ENCODE measurements at places on chromosomes 5 and 9.

GRCh38 chr5:95554331-95554646 is 488 bp downstream of the SKIC3 start:
- no peak for DNase-seq

- no peak for DNase-seq
These were observed 30.9 kb downstream of the GLT6D1 start for GRCh38 chr9:135608294-135608998.

- no peak for DNase-seq
These were observed 2.8 kb upstream of the AMBP start for GRCh38 chr9:114080773-114081440.

DNA sequence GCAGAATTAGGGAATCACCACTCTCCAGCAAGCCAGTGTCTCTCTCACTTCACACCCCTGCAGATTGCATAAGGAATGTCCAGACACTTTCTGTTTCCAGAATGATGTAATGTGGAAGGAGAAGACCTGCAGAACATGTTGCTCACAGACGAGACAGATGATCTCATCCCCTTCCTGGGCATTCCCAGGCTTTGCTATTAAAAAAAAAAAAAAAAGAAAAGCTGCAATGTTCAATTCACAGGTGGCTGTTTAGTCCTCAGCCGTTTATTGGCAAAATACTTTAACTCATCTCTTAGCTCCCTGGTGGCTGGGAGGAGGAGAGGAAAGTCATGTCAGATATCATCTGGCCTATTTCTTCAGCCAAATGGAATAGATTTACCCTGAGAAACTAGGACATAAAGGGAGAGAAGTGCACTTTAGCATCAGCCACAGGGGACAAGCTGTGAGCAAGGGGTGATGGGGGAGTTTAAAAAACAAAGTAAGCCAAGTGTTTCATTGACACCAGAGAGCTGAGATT is 95.9 kb upstream of the TNC start:
- DNase-seq, result no peak

DNA sequence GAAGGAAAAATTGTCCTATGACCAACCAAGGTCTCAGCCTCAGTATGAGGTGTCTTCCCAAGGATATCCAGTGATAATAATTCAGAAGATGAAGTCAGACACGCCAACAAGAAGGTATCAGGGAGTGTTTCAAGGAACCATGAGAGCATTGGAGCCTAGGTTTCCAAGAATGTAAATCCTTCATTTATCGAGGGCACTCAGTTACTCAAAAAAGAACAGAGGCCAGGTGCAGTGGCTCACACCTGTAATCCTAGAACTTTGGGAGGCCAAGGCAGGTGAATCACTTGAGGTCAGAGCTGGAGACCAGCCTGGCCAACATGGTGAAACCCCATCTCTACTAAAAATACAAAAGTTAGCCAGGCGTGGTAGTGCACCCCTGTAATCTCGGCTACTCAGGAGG is 70.8 kb downstream of the PLAC8L1 start:
- DNase-seq, result no peak

GRCh38 chr9:21761309-21761901 is 41.0 kb upstream of the MTAP start:
- DNase-seq, result peak; percentile 13

DNA sequence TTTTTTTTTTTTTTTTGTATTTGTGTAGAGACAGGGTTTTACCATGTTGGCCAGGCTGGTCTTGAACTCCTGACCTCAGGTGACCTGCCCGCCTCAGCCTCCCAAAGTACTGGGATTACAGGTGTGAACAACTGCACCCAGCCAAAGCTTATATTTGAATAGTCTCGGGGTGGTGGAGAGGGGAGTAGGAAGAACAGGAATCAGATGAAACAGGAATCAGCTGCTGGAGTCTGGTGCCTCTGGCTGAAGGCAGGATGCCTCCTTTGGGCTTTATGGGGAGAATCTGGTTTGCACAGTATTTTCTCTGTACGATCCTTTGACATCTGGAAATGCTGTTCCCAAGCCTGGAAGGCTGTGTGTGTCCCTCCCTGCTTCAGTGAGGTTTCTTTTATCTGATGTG is 10.9 kb downstream of the C5orf52 start:
- DNase-seq, result no peak

DNA sequence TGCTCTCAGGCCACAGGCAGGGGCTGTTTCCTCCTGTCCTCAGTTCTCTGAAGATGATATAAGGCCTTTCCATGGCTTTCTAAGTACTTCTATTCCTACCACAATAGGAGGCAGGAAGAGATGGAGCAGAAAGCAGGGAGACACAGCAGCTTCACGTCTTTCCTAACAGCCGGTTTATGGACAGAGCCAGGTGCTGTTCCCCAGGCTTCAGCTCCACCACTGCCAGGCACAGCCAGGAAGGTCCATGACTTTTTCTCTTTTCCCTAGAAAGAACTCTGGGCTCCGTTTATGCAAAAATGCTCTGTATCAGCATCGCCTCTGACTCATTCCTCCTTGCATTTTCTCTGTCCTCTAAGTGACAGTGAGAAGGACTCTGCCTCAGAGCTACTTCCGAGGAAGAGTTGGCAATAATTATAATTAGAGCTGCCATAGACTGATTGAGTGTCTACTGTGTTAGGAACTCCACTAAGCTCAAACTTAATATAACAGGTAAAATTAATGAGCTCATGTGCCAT is 478.5 kb downstream of the RASEF start:
- DNase-seq, result no peak

- no peak for DNase-seq
These were observed 20.3 kb downstream of the CDC14B start for GRCh38 chr9:96599298-96599697.

GRCh38 chr5:51382521-51383130 is 622 bp upstream of the ISL1 start:
- no peak for DNase-seq

- no peak for DNase-seq
These were observed 6.8 kb upstream of the CEP120 start for GRCh38 chr5:123429993-123430392.

GRCh38 chr5:171834461-171834860 is 48.8 kb downstream of the SMIM23 start:
- DNase-seq, result no peak

- no peak for DNase-seq
These were observed 18.8 kb downstream of the DDX46 start for GRCh38 chr5:134777366-134777765.

- DNase-seq, result no peak
These were observed 212.3 kb upstream of the MPDZ start for GRCh38 chr9:13491493-13492424.

- no peak for DNase-seq
These were observed 109.0 kb upstream of the SMC2 start for GRCh38 chr9:103985077-103985476.

GRCh38 chr5:12876541-12877298 is 972.5 kb upstream of the CTNND2 start:
- no peak for DNase-seq

DNA sequence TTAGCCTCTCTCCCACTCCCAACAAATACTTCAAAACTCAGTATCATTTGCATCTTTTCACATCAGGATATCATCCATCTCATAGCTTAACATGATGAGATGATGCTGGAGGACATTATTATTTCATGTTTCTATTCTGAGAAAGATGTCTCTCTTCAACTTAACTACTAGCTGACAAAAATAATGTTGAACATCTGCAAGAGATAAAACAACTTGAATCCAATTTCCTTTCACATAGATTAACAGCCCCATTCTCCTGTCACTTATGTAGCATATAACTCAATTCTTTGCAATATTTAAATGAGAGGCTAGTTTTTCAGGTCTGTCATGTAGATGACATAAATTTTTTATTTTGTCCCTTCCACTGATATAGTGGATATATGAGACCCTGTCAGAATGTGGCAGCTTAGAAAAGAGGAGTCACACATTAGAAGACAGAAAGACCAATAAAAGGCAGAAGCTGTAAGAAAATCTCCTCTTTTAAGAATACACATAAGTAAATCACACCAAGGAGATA is 239.2 kb upstream of the KIF2A start:
- no peak for DNase-seq

DNA sequence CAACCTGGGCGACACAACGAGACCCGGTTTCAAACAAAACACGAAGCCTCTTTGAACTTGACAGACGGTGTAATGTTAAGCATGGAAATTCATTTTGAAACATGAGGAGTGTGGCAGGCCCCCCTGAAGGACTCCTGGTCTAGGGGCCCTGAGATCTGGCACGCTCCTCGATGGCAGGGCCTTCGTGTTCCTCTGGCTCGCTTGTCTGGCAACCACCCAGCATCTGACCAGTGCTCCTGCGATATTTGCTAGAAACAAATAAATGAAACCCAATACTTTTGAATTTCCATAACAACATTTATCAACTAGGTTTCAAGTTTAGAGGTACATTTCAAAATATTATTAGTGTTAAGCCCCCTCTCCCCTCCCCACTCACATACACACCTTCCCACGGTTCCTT is 193.0 kb downstream of the ERCC6L2 start:
- DNase-seq, result no peak

- no peak for DNase-seq
These were observed 115.3 kb downstream of the MACIR start for GRCh38 chr5:103373597-103374472.

Data from GM20000 (cell line).